ENCODE measurements at places on chromosomes 7 and 10.
A peak's percentile ranks its signal among the peaks of the same experiment; 100 is the strongest.

- no peak for DNase-seq
Observed at GRCh38 chr10:34124522-34125035, 690.5 kb downstream of the PARD3 start.

GRCh38 chr10:97543025-97543546 is 29.5 kb upstream of the ANKRD2 start:
- peak; percentile 58 for DNase-seq

DNA sequence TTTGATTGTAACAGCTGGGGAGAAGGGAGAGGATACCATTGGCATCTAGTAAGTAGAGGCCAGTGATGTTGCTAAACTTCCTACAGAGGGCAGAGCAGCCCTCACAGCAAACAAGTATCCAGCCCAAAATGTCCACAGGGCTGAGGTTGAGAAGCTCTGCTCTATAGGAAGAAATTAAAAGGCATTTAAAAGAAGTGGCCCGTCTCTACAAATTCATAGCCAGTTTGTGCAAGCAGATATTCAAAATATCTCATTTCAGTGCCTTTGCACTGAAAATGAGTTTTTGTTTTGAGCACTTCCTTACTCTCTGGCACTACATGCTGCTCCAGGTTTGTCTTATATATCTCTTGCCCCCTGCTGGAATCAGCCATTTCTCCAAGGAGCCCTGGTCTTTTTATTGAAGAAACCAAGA is 330.0 kb downstream of the BBS9 start:
- no peak for DNase-seq

- DNase-seq, result peak; percentile 16
Observed at GRCh38 chr10:110901954-110902819, 16.8 kb downstream of the BBIP1 start.

GRCh38 chr7:44307301-44307900 is 18.0 kb downstream of the CAMK2B start:
- no peak for DNase-seq

- DNase-seq, result no peak
Observed at GRCh38 chr7:151719897-151720242, 157.0 kb downstream of the PRKAG2 start.

All from activated T-cell treated with anti-CD3 and anti-CD28 coated beads for 48 hours (primary cell).